Activated T-helper 9 cell treated with anti-CD3 and anti-CD28 coated beads, Interleukin-2, amount 50 U/mL, for 16 hours (primary cell): ENCODE measurements at places on chromosomes 11 and 22.

- DNase-seq = peak; percentile 9
These were observed 634 bp downstream of the TIMM8B start for GRCh38 chr11:112085822-112086421.

DNA sequence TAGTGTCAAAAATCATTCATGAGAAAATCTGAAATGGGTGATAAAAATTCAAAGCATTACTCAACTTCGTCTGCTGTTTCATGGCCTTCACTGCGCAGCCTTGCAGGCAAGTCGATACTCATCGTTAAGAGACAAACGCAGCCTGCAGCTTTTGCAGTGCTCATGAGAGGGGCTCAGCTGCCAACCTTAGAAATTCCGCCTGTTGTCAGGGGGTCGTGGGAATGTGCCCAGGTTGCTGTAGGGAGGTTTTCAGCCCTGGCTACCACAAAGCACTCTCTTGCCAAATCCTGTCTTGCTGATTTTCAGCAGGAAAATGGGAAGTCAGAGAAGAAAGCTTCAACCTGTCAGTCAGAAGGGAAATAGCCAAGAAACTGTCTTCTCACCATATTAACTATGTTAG is 25.4 kb upstream of the GRAMD1B start:
- DNase-seq = no peak

DNA sequence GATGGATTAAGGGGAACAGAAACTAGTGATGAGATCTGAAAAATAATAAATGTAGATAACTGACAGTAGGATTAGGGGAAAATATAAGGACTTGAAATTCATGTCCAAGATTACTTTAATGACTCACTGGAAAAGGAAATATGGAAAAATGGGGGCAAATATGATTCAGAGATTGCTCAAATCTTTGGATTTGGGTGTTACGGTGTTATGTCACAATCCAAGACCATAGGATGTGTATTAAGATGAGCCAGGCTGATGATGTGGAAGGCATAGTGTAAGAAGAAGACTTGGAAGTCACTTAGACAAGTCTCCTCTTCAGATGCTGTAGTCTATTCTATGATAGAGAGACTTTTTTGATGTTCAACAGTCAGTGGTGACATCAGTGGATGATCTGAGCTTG is 323.7 kb downstream of the LUZP2 start:
- no peak for DNase-seq

- DNase-seq = no peak
These were observed 221.4 kb downstream of the DBX1 start for GRCh38 chr11:19938866-19939265.

GRCh38 chr11:19679952-19680828 is 32.4 kb upstream of the NAV2 start:
- no peak for DNase-seq

- no peak for DNase-seq
These were observed 41.8 kb downstream of the GALNT18 start for GRCh38 chr11:11580012-11580411.

DNA sequence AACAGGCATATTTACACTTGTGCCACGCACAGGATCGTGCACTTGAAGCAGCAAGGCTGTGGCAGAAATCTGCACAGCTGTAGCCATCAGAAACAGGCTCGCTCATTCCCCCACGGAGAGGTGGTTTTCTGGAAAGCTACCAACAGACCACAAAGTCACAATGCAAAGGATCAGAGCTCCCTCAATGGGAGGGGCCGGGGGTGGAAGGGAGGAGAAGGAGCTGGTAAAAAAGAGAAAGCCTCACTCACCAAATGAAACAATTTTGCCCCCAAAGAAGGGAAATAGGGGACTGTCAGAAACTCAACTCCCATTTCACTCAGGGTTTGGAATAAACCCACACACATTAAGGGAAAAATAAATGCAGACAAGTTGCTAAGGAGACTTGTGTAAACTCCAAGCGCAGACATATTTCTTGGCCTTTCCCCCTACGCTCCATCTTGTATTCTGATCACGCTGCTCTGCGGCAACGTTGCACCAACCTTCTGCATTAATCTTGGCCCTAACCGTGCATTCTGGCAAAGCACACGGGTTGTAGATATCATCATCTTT is 43.2 kb upstream of the BLID start:
- no peak for DNase-seq

GRCh38 chr11:130166457-130166784 is 6.8 kb downstream of the ST14 start:
- no peak for DNase-seq

DNA sequence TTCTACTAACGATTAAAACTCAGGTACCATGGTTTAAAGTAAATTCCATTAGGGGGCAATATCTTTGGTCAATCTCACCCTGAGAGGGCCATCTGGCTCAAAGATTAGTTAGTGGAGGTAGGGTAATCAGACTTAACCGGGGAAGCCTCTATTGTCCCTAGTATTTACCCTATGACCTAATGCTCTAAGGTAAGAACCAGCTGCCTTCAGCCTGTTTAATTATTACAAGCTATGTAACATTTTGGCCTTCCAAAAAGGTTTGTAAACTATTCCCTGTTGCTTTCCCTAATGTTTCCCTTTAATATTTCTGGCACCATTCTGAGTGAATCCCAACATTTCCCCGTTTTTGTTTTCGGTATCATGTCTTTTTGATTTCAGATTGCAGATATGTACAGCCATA is 15.1 kb upstream of the GLYATL1 start:
- no peak for DNase-seq

- no peak for DNase-seq
These were observed 6.7 kb downstream of the HEPACAM start for GRCh38 chr11:124928942-124929665.

GRCh38 chr22:19178657-19179496 is at the start of gene SLC25A1:
Gene SLC25A1 (minus strand): TSS chr22:19178736. CDS start chr22:19178673, 63 bp downstream.
- DNase-seq = peak; percentile 80

DNA sequence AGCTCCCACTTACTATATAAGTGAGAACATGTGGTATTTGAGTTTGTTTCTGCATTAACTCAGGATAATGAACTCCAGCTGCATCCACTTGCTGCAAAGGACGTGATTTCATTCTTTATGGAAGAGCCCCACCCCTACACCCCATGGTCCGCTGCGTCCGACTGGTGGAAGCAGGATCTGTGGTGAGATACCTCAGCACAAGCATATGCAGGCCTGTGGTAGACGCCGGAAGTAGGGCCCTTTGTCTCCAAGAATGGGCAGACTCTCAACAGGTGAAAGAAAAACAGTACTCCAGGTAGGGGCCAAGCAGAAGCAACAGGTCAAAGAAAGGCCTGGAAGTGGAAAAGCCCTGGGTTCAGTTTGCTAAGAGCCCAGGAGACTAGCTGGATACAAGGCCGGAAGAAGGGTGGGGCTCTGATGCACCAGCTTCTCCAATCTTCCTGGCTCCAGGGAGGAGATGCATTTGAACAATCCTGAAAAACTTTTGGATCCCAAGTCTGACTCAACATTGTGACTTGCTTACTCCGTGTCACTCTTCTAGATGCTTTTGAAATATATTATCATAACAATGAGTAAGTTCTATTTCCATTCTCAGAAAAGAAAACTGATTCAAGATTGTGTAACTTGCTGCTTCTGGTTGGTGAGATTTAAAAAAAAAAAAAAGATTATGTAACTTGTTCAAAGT is 30.4 kb downstream of the NEAT1 start:
- no peak for DNase-seq

DNA sequence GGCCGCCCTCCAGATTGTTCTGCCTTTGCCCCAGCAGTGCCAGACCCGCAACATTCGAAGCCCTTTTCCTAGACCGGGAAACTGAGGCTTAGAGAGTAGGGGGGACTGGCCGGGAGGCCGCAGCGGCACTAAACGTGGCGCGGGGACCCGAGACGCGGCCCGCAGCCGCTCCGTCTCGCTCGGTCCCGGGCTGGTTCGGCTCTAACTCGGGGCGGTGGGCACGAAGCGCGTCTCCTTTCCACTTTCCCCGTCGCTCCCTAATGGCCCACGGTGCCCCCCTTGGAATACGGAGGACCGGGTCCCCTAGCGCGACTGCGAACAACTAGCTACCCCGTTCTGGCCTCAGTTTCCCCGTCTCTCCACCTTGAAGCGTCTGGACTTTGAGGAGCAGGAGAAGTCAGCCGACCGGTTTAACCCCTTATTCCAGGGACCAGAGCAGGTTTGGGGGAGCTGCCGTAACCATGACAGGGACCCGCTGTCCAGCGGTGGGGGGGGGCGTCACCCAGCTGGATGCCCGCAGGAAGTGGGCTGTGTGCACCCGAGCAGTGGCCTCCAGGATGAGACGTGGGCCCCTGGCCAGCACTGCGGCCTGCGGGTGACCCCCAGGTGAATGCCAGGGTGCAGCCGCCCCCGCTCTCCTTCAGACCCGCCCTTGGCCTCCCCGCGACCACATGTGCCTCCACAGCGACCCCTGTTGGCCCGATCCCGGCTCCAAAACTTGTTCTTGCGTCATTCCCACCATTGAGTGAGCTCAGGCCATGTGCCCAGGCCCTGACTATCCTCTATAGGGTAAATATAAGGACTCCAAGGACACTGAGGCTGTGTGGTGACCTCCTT is 1.1 kb downstream of the CDC42EP1 start:
- DNase-seq = peak; percentile 69

DNA sequence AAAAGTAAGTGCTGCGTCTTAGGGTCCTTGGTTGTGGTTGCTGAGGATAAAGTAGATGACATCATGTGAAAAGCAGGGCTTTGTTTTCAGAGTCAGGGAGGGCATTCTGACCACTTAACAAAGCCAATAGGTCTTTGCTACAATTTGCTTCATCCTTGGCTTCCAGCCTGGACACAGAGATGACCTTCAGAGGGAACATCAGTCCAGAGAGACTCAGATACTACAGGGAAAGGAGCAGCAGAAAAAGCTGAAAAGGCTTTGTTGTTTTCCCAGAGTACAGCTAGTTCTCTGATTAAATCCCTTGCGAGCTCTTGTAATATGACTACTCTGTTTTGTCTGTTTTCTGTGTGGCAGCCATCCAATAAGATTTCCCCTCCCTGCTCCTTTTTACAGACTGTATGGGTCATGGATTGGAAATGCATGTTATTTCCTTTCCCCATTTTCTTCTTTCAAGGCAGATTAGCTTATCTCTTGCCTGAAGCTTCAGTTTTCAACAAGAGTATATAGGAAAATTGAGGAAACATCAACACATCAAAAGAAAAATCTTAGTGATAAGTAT is 31.9 kb downstream of the ATG13 start:
- DNase-seq = no peak

DNA sequence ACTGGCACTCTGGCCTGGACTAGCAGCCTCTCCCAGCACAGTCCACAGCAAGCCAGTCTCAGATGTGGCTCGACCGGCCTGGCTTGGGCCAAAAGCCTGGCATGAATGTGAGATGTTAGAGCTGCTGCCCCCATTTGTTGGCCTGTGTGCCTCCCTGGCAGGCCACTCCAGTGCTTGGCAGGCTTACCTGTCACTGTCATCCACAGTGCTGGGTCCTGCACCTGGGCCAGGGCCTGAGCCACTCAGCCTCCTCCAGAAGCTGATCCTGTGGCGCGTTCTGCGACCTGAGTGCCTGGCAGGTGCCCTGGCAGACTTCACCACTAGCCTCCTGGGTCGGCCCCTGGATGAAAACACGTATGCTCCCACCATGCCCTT is 36.1 kb downstream of the RRP8 start:
- DNase-seq = no peak

DNA sequence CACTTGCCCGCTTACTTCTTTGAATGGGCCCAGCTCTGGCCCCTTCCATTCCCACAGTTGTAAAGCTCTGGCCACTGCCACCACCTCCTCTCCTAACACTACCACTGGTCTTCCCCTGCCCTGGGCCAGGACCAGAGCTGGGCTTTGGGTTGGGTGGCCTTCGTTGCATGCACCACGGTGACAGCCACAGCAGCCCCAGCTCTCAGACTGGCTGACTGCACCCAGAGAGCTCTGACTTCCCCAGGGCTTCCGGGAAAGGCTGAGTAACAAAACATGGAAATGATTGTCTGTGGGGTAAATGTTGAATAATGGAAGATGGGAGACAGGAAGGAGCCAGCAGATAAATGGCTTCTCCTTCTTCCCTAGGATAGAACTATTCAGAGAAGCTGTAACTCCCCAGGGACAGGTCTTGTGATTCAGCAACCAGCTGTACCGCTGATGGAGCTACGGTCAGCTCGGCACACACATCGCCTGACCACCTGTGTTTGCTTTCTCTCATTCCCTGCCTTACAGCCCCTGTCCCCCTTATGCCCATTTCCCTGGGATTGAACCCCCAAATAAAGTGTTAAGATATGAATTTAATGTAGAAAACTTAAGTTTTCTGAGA is 27.6 kb downstream of the SCN4B start:
- DNase-seq = no peak

- no peak for DNase-seq
These were observed 59.2 kb downstream of the DDIAS start for GRCh38 chr11:82960779-82961143.

- no peak for DNase-seq
These were observed 64.1 kb downstream of the KCNJ1 start for GRCh38 chr11:128803011-128803410.

DNA sequence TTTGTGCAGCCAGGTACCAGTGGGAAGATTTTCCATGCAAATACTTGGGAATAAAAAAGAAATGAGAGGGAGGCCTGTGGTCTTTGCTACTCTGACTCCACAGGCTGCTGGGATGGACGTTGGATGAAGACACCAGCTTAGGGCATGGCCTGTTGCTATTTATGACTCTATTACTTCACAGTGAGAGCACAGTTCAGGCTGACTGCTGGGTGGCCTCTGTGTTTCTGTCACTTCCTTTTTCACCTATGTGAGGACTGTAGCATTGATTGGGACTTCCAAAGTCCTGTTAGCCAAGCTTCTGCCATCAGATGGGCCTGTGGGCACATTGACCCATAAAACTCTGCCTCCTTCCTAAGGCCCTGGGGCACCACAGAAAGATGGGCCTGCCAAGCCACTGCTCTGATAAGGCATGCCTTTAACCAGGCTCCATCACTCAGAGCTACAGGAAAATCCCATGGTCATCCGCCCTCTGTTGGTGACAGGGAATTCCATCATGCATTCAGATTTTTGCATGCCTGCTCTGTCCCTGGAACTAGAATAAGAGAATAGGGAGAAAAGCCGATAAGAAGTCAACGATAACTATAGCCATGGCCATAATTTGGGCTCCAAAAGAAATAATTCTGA is 64.6 kb downstream of the KCNJ1 start:
- no peak for DNase-seq

GRCh38 chr11:77270921-77271320 is 30.6 kb downstream of the GDPD4 start:
- DNase-seq = no peak

- DNase-seq = no peak
These were observed 62.0 kb upstream of the NECTIN1 start for GRCh38 chr11:119791047-119791446.

- no peak for DNase-seq
These were observed 370.2 kb downstream of the SHANK2 start for GRCh38 chr11:70881948-70882715.

- DNase-seq = no peak
These were observed 2.0 kb upstream of the GRIK4 start for GRCh38 chr11:120509346-120510053.

- no peak for DNase-seq
These were observed 4.0 kb downstream of the NAP1L4 start for GRCh38 chr11:2987881-2988861.
